Muscle of arm (tissue), 14 donors: ENCODE measurements at places on chromosomes 13 and 19.
A peak's percentile ranks its signal among the peaks of the same experiment; 100 is the strongest.

- no peak for DNase-seq
Observed at GRCh38 chr13:100108913-100109507, 20.1 kb downstream of the PCCA start.

- no peak for DNase-seq
Observed at GRCh38 chr19:41813911-41814310, 17.5 kb downstream of the CEACAM3 start.

DNA sequence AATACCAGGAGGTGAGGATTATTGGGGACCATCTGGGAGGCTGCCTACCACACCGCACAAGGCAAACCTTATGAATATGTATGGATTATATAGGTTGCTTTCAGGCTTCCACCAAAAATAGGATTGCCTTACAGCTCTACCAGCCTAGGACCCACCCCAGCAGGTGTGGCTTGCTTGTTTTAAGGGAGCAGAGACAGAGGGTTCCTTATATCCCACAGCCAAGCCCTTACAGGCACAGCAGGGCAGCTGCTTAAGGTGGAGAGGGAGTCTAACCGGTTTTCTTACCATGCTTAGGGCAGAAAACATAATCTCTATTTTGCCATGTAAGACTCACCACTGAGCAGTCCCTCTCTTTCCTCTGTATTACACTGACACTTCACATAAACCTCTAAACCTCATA is 16.1 kb upstream of the TTYH1 start:
- no peak for DNase-seq

DNA sequence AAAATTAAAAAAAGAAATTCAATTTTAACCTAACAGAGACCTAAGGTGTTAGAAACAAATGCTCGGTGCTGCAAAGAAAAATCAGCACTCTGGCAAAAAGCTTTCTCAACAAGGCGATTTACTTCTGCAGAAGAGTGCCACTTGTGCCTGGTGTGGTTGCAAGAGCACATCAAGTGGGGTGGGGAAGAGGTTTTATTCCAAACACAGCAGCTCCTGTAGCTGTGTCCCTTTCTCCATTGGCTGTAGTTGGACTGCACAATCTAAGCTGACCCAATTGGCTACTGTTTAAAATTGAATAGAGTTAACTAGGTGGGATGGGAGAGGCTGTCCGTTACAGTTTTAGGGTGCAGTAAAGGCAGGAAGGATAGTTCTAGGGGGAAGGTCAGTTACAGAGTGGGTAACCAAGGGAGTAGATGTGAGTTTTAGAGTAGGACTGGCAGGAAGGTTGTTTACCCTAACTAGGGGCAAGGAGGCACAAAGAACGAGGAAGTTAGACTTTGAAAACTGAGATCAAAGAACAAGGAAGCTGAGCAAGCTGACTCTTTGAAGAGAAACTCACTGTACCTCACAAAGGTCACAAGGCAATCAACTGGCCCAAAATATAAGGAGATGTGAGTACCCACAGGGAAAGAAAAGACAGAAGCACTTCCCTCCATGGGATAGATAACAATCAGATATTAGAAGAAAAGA is 145.7 kb downstream of the LIG4 start:
- DNase-seq: no peak

DNA sequence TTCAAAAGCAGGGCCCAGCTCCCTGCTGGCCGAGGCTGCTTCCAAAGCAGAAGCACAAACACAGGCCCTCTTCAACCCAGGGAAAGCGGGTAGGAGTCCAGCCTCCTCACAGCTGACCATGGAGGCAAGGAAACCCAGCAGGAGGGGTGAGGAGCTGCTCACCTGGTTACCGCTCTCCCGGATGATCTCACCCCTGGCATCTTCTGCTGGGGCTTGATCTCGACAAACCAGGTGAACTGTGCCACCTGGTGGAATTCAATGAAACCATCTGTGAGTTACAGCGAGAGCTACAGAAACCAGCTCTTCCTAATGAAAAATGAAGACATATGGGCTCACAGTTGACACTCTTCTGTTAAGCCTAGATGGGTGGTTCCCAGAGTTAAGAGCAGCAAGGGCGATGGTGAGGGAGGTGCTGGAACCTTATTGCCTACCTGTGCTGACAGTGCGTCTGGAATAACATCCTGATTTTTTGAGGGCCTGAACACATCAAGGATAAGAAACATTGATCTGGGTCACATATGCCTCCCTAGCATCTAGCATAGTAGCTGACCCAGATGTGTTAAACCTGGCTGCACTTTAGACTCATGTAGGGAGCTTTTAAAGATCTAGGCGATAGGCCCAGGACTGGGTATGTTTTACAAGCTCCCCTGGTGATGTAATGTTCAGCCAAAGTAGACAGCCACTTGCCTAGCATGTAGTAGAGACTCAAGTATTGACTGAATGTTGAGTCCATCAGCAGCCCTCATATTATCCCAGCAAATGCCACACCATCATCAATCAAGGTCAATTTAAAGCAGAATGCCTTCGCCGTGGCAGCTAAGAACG is 6.1 kb downstream of the DHRS12 start:
- DNase-seq: peak; percentile 69

- no peak for DNase-seq
Observed at GRCh38 chr19:53870485-53870844, 2.8 kb downstream of the MYADM start.

- no peak for DNase-seq
Observed at GRCh38 chr13:39776439-39776838, 121.0 kb downstream of the COG6 start.
